Cerebellar nuclear complex (tissue), 1 donor: ENCODE measurements at places on chromosomes 12 and 14.

DNA sequence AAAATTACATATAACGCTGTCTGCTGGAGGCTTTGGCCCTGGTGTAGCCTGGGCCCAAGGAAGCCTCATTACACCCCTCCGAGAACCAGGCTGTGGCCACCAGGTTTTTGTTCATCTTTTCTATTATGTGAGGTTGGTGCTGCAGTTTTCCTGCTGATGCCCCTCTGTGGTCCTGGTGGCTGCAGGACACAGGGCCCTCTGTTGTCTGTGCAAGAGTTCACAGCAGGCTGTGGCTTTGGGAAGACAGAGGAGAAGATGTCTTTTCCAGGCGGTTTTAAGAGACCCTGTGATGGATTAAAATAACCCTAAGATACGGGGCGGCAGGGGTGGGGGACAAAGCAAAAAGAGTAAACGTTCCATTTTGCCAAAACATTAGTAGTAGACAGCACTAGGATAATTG, 121.5 kb downstream of the ADGRD1 start:
- no peak for DNase-seq

DNA sequence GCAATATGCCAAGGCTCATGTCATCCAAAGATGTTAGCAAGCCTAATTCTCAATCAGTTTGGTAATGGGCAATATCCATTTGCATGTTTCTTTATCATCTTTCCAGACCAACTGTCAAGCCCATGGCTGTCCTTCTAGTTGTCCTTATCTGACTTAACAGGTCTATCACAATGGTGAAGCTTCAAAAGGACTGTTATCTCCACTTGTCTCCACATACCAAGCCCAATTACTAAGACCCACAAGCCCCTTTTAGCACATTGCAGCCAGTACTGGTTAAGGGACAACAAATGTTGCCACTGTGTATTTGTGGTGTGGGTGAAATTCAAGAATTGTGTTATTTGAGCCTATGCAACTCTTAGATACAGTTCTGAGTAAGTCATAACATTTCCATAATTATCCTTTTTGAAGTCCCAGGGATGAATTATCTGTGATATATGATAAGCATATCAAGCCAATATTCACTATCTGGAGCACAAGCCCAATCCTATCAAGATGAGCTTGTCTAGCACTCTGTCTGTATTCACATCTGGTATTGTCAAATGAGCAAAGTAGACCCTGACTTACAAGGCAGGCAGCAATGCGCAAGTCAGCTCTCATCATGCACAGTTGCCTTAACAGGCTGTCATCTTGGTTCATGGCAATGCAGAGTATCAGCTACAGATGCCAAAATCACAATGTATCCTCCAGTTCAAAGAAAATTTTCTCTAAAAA, 19.3 kb upstream of the ST8SIA1 start:
- DNase-seq = no peak

DNA sequence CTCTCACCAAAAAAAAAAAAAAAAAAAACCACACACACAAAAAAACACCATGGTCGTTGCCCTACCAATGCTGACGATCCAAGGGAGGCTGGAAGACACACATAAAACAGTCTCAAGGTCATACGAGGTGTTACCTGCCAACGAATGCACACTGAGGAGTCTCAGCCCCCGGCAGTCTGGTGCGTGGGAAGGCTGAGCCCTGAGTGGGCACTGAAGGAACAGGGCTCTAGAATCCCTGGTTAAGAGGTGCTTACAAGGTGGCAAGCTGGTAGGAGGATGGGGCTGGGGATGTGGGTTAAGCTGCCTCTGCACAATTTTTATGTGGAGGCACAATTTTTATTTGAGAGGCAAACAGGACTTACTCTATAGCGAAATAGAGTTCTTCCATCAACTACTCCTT, 7.9 kb downstream of the LTBP2 start:
- no peak for DNase-seq

GRCh38 chr14:99731547-99732435, 47.7 kb downstream of the CYP46A1 start:
- no peak for DNase-seq

DNA sequence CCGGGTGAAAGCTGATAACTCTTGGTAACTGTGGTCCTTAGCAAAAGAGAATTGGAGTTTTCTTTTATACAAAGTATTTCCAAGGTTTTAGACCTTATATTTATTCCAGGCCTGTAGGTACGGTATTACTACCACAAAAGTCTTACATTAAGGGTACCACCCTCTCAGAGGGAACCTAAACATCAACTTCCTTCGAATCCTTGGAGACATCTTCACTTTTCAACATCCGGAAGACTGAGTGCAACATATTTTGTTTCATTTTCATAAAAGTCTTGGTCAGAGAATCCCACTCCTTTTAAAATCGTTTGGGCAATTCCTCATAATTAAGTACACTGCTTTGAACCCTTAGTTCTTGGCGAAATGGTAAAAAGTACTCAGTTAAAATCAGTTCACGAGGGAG, 1.2 kb downstream of the CNOT2 start:
- no peak for DNase-seq

DNA sequence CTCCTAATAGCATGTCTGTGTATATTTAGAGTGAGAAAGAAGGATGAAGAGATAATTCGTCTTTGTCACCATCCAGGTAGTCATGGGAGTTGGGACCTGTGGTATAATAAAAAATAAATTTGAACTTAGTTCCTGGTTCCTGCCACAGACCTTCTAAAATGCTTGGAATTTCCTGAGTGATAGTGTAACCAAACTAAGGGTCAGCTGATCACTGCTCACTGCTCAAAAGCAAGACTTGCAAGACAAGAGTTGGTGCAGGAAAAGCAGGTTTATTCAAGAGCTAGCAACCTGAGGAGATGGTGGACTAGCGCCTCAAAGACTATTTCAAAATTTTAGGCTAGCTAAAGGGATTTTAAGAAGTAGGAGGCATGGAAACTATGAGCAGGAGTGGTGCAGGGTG, 19.1 kb downstream of the ANG start:
- no peak for DNase-seq

- DNase-seq = no peak
These were observed 2.1 kb upstream of the EMC9 start for GRCh38 chr14:24143511-24143910.

DNA sequence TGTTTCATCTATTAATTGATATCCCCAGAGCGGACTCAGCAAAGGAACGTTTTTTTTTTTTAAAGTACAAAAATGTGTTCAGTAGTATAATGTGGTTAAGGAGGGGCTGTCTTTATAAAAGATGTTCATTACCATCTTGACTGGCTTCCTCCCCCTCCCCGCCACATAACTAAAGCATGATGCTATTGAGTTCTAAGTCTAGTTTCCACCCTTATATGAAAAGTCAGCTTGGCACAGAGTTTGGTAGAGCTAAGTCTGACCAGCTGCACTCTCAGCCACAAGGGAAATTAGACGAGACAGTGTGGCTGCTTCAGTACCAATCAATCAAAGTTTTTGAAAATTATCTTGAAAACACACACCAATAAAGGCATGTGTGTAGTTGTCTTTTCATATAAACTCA, 1.9 kb upstream of the MYBPC1 start:
- DNase-seq = no peak

- DNase-seq = no peak
These were observed 681.0 kb downstream of the NRXN3 start for GRCh38 chr14:78851189-78851588.

DNA sequence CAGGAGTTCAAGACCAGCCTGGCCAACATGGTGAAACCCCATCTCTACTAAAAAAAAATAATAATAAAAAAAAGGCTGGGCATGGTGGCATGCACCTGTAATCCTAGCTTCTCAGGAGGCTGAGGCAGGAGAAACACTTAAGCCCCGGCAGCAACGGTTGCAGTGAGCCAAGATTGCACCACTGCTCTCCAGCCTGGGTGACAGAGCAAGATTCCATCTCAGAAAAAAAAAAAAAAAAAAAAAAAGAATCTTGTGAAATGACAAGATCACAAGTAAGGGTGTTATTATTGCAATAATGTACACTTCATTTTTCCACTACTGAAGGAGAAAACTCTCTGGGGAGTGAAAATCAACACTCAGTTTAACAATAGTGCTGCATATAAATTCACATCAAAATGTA, 8.8 kb upstream of the PTGR2 start:
- DNase-seq = no peak

DNA sequence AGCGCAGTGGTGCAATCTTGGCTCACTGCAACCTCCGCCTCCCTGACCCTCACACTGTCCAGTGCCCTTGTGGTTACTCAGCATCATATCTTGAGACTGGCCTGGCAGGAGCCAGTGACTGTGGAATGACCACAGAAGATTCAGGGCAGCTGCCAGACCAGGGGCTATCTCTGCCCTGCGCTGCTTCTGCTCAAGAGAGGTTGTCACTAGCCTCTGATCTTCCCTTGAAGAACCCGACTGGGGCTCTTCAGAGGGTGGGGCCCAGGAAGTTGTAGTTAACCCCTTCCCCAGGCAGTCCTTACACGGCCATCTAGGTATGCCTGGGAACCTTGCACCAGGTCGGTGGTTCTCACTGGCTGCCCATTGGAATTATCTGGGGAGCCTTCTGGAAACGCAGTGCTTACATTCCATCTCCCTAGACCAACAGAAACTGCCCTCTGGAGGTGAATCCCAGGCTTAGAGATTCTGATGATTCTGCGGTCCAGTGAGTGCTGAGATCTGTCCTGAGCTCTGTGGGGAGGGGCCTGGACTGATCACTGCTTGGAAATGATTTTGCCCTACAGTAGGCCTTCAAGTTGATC, 41.4 kb downstream of the PLEKHG3 start:
- no peak for DNase-seq

- DNase-seq = no peak
These were observed 798 bp downstream of the CLEC2B start for GRCh38 chr12:9868311-9868801.
